ENCODE measurements at places on chromosomes 4 and X. TPM values are rescaled to one million over a fixed set of nuclear protein-coding genes. Genes with fewer than 3 reads are reported as not detected.
A peak's percentile ranks its signal among the peaks of the same experiment; 100 is the strongest.

- H3K4me1 ChIP-seq: no peaks in the 10 kb centered on the region
- no peaks in the 10 kb centered on the region for H3K36me3 ChIP-seq
- no peak overlapping the region for H3K27ac ChIP-seq
- no peak overlapping the region for H3K4me3 ChIP-seq
Observed at GRCh38 chr4:171448919-171449481, 364.2 kb upstream of the GALNTL6 start.

DNA sequence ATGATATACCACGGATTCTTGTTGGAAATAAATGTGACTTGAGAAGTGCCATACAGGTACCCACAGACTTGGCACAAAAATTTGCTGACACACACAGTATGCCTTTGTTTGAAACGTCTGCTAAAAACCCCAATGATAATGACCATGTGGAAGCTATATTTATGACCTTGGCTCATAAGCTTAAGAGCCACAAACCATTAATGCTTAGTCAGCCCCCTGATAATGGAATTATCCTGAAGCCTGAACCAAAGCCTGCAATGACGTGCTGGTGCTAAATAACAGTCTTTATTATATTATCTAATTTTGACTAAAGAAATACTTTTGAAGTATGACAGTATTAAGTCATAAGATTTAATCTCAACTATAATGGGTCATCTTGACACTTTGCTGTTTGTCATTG, 18.9 kb downstream of the RAB33B start:
- no peaks in the 10 kb centered on the region for H3K4me1 ChIP-seq
- H3K36me3 ChIP-seq: peaks cover 6% of the 10 kb centered on the region
- H3K27ac ChIP-seq: no peak overlapping the region
- no peak for DNase-seq

DNA sequence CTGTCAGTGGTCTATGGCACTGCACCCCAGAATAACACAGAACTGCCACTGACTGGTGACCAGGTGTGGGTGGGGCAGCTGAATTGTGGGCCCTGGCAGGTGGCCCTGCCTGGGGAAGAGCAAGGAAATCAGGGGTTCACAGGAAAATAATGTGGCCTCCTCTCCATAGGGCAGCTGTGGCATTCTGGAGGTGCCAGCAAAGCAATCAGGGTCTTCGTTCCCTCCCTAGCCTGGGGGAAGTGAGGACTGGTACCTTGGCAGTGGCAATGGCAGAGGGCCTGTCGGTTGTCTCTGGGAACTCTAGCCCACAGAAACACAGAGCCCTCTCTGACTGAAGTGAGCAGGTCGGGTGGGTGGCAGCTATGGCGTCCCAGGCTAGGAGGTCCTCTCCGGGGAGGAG, 223.0 kb downstream of the GRIA2 start:
- H3K27me3 ChIP-seq: no peaks in the 10 kb centered on the region
- H3K4me3 ChIP-seq: no peak overlapping the region

DNA sequence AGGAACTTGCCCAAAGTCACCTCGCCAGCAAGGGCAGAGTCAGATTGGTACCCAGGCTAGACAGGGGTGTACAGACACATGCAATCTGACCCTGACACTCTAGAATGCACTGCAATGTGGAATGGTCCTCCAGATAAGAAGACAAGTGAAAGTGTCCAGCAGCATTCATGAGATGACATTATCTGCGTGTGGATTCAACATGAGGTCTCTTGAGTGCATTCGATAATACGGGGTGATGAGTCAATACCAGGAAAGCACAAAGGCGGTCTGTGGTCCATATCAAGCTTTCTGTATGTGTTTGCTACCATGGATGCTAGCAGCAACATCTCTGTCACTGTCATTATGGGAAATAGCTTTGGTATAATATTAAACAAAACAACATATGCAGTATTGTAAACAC, 6.8 kb upstream of the XAGE3 start:
- H3K4me3 ChIP-seq: no peak overlapping the region
- DNase-seq: no peak
- no peak overlapping the region for H3K27ac ChIP-seq
- H3K27me3 ChIP-seq: peaks cover 8% of the 10 kb centered on the region
- no peaks in the 10 kb centered on the region for H3K4me1 ChIP-seq

GRCh38 chrX:130788786-130789581, 114.0 kb downstream of the ENOX2 start:
- H3K27me3 ChIP-seq: no peaks in the 10 kb centered on the region
- no peaks in the 10 kb centered on the region for H3K4me1 ChIP-seq
- no peak overlapping the region for H3K4me3 ChIP-seq
- DNase-seq: no peak
- H3K36me3 ChIP-seq: no peaks in the 10 kb centered on the region

DNA sequence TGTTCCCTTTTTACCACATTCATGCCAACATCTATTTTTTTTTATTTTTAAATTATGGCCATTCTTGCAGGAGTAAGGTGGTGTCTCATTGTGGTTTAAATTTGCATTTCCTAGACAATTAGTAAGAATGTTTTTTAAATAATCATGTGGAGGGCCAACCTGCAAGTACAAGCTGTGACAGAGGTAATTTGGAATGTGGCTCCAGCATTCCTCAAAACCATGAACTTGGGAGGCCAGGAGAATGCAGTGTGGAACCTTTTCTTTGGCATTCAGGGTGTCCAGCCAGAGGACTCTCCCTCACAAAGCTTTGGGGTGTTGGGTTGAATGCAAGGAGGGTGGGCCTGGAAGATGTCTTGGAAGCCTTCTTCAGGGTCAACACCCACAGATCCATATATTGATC, 7.3 kb upstream of the TMEM185A start:
- H3K27ac ChIP-seq: no peak overlapping the region
- no peak overlapping the region for H3K4me3 ChIP-seq
- H3K27me3 ChIP-seq: no peaks in the 10 kb centered on the region
- H3K4me1 ChIP-seq: no peaks in the 10 kb centered on the region

DNA sequence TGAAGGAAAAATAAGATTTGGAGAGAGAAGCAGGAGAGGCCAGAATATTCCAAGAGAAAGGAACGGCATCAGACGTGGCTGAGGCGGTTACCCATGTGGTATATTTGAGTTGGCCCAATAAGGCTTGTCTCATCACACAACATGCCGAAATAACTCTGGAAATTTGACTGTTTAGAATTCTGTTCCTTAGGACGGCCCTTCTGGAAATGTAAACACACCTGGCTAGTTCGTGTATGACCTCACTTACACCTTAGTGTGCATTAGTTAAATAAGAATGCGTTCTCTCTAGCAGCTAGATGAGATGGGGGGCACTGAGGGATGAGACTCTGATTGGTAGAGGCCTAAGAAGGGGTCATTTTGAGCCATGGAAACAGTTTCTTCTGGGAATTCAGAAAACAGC, 33.2 kb upstream of the PLAC1 start:
- H3K27me3 ChIP-seq: no peaks in the 10 kb centered on the region
- H3K4me1 ChIP-seq: peaks cover 5% of the 10 kb centered on the region
- DNase-seq: no peak
- H3K36me3 ChIP-seq: no peaks in the 10 kb centered on the region
- no peak overlapping the region for H3K4me3 ChIP-seq

DNA sequence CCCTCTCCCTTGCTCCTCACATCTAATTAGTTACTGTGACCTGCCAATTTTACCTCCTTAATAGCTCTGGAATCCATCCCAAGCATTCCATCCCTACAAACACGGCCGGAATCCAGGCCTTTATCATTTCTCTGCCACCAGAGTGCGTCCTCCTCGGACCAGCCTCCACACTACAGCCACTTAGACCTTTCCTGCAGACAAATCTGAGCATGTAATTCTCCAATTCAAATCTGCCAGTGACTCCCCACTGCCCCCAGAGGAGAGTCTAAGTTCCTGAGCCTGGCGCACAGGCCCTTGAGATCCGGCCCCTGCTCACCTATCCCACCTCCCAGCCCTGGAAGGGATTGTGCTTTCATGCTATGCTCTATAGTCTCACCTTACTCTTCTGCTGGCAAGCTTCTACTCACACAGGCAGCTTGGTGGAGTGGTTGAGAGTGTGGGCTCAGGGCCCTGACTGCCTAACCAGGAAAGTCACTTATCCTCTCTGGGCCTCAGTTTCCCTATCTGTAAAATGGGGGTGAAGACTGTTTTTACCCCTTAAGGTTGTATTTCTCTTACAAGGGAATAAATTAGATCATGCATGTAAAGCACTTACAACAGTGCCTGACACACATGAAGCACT, 31.2 kb downstream of the PJA1 start:
- no peak overlapping the region for H3K4me3 ChIP-seq
- H3K27me3 ChIP-seq: peaks cover 3% of the 10 kb centered on the region
- H3K36me3 ChIP-seq: no peaks in the 10 kb centered on the region
- no peak overlapping the region for H3K27ac ChIP-seq

- no peak overlapping the region for H3K4me3 ChIP-seq
- H3K27ac ChIP-seq: peak overlapping the region; percentile 79
- H3K27me3 ChIP-seq: no peaks in the 10 kb centered on the region
- no peak for DNase-seq
- peaks cover 4% of the 10 kb centered on the region for H3K36me3 ChIP-seq
Observed at GRCh38 chr4:118745357-118745756, 60.2 kb downstream of the METTL14 start.

GRCh38 chr4:183591301-183591700, 67.7 kb downstream of the RWDD4 start:
- no peaks in the 10 kb centered on the region for H3K36me3 ChIP-seq
- H3K27ac ChIP-seq: no peak overlapping the region

- no peaks in the 10 kb centered on the region for H3K36me3 ChIP-seq
- H3K27ac ChIP-seq: no peak overlapping the region
- DNase-seq: no peak
- H3K4me1 ChIP-seq: no peaks in the 10 kb centered on the region
- no peak overlapping the region for H3K4me3 ChIP-seq
Observed at GRCh38 chrX:29690061-29690460, 525.3 kb upstream of the MAGEB2 start.

GRCh38 chr4:7103607-7104365, 35.9 kb upstream of the GRPEL1 start:
- H3K4me3 ChIP-seq: peak overlapping the region; percentile 85
- peaks cover 11% of the 10 kb centered on the region for H3K4me1 ChIP-seq
- no peak for DNase-seq
- peak overlapping the region; percentile 94 for H3K27ac ChIP-seq

The PAGE5 gene
- total RNA-seq: not detected

The DCLK2 gene
- 0.29 TPM for total RNA-seq

The VSIG4 gene
- 36.4 TPM for total RNA-seq

The DTHD1 gene
- total RNA-seq: not detected

The CPEB2 gene
- total RNA-seq: 9.5 TPM

The OPRPN gene
- total RNA-seq: not detected

The RAB9B gene
- total RNA-seq: 5.5 TPM

The KLHL8 gene
- total RNA-seq: 18.5 TPM

Measured in gastrocnemius medialis (tissue), 4 donors.